ENCODE measurements at places on chromosomes 3 and 15. TPM values are rescaled to one million over a fixed set of nuclear protein-coding genes. Genes with fewer than 3 reads are reported as not detected.

DNA sequence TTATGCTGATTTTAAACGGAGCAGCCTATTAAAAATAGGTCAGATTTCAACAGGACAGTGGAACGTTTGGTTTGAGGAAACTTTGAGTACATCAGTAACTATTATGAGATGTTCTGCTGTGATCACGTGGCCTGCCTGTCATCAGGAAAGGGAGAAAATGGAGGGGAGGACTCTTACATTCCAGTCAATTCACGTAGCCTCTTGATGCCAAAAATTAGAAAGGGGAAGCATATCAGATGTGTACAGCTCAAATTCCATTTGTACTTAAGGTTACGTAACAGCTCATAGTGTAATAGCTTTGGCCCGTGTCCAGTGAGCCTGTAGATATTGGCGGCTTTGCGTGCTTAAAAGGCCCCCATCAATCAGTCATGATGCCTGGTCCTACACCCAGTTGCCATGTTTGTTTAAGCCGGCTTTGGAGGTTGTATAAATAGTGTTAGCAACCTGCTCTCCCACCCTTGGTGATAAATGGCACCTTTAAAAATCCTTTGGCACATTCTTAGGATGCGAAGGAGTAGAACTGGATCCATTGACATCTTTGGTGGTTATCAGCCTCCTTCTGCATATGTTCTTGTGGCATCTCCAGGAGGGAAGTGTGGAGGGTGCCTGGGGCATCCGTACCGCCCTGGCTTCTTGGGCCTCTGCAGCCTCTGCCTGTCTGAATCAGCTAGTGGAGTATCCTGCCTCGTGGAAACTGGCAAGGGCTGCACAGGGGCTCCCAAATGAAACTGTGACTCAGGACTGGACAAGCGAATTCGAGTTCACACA, 163.9 kb downstream of the THSD4 start:
- no peaks in the 10 kb centered on the region for H3K36me3 ChIP-seq
- H3K4me1 ChIP-seq, result no peaks in the 10 kb centered on the region
- H3K27ac ChIP-seq, result peak overlapping the region; percentile 49
- no peak overlapping the region for H3K4me3 ChIP-seq
- no peaks in the 10 kb centered on the region for H3K27me3 ChIP-seq

GRCh38 chr3:4756057-4756775, 223.0 kb upstream of the BHLHE40 start:
- no peak for DNase-seq
- peaks cover 18% of the 10 kb centered on the region for H3K4me1 ChIP-seq
- H3K4me3 ChIP-seq, result no peak overlapping the region

DNA sequence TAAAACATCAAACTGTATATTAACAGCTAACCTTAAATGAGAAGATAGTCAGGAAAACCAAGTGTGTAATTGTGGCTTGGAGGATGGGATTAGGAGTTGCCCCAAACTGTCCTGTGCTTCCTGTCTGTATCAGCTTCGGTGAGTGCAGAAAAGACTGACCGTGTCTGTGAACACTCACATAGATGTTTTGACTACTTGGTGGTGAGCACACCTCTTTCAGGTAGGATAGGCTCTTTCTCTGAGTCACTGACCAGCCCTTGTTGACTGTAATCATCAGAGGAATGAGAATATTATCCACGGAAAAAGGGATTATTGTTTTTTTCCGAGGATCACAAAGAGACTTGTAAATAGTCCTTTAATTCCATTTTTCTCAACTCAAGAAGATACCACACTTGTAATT, 51.5 kb downstream of the GMNC start:
- DNase-seq, result no peak
- no peak overlapping the region for H3K27ac ChIP-seq
- H3K27me3 ChIP-seq, result no peaks in the 10 kb centered on the region
- H3K4me3 ChIP-seq, result no peak overlapping the region

GRCh38 chr3:30538791-30539190, 67.6 kb upstream of the TGFBR2 start:
- no peaks in the 10 kb centered on the region for H3K27me3 ChIP-seq
- H3K4me3 ChIP-seq, result no peak overlapping the region
- no peaks in the 10 kb centered on the region for H3K36me3 ChIP-seq
- no peaks in the 10 kb centered on the region for H3K4me1 ChIP-seq
- H3K27ac ChIP-seq, result no peak overlapping the region

DNA sequence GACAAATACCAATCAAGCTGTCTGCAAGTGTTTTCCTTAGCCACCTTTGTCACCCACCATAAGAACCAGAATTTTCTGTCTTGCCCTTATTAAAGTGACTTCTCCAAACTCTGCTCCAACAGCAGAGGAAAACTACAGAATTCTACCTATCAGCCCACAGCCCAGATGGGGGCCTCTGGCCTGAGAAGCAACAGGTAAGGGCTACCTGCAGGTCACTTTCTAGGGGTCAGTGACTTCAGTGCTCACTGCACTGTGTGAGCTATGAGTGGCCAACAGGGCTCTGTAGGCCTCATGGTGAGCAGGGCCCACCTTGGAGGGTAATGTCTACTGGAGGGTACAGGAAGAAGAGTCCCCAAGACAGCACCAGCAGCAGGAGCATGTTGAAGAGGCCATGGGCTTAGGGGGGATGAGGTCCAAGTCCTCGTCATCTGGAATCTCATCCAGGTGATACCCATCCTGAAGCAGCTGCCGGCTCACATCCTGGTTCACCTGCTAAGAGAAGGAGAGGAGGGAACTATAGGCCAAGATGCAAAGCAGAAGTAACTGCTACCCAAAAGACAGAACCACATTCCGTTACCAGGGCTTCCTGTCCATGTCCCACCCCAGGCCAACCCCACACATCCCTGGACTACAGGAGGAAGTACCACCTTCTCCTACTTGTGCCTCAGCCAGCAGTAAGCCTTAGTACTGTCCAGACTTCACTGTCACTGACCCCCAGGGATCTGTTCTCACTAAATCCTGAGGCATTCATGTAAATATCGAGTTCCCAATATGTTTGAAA, 4.2 kb downstream of the FAM219B start:
- no peak overlapping the region for H3K4me3 ChIP-seq
- H3K27me3 ChIP-seq, result no peaks in the 10 kb centered on the region
- H3K36me3 ChIP-seq, result peaks cover 26% of the 10 kb centered on the region
- H3K4me1 ChIP-seq, result peaks cover 49% of the 10 kb centered on the region
- no peak overlapping the region for H3K27ac ChIP-seq

DNA sequence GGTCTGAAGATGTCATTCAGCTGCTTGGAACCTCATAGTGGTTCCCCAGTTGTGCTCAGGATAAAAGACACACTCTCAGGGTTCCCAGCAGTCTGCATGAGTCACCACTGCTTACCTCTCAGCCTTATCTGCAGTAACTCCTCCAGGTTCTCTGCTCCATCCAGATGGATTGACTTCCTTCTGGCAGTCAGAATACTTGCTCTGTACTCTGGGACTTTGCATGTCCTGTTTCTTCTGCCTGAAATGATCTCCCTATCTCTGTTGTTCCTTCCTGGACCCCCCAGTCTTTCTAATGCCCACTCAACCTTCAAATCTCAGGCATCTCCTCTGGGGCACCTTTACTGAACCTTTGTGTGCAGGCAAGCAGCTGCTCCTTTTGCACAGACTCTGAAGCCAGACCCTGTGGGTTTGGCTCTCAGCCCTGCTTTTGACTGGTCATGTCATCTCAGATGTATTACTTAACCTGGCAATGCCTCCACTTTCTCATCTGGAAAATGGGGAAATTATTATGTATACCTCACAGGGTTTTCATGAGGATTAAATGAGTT, 38.4 kb downstream of the ITPR1 start:
- no peaks in the 10 kb centered on the region for H3K36me3 ChIP-seq
- H3K27ac ChIP-seq, result no peak overlapping the region
- H3K4me3 ChIP-seq, result no peak overlapping the region
- DNase-seq, result no peak

DNA sequence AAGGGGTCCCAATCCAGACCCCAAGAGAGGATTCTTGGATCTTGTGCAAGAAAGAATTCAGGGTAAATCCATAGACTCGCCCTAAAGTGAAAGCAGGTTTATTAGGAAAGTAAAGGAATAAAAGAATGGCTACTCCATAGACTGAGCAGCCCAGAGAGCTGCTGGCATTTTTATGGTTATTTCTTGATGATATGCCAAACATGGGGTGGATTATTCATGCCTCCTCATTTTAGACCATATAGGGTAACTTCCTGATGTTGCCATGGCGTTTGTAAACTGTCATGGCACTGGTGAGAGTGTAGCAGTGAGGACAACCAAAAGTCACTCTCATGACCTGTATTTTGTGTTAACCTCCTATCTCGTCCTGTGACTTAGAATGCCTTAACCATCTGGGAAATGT, 142.2 kb downstream of the DOCK3 start:
- H3K36me3 ChIP-seq, result no peaks in the 10 kb centered on the region
- H3K27ac ChIP-seq, result no peak overlapping the region
- no peaks in the 10 kb centered on the region for H3K4me1 ChIP-seq
- DNase-seq, result no peak
- H3K27me3 ChIP-seq, result no peaks in the 10 kb centered on the region

GRCh38 chr3:177777699-177778098, 580.4 kb upstream of the TBL1XR1 start:
- H3K4me1 ChIP-seq, result peaks cover 57% of the 10 kb centered on the region
- H3K36me3 ChIP-seq, result no peaks in the 10 kb centered on the region
- H3K4me3 ChIP-seq, result no peak overlapping the region
- peak; percentile 73 for DNase-seq
- H3K27ac ChIP-seq, result no peak overlapping the region

- H3K27ac ChIP-seq, result no peak overlapping the region
- H3K4me1 ChIP-seq, result peaks cover 12% of the 10 kb centered on the region
- no peak overlapping the region for H3K4me3 ChIP-seq
- no peaks in the 10 kb centered on the region for H3K36me3 ChIP-seq
These were observed 28.6 kb downstream of the IL5RA start for GRCh38 chr3:3081381-3082233.

DNA sequence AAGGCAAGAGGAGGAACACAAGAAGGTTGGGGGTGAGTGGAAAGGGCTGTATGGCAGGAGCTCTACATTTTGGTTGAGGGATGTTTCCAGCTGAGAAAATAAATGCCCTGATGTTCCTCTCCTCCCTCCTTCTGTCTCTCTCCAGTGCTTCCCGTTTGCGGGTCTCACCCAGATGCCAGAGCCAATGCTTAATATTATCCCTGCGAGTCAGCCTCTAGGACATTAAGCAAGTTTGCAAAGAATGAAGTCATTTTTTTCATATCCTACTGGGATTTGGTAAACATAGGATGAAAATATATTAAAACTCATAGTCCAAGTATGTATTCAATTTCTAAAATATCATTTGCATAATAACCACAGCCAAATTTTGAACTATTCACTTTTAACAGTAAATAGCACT, 295.9 kb downstream of the CADM2 start:
- H3K36me3 ChIP-seq, result no peaks in the 10 kb centered on the region
- no peaks in the 10 kb centered on the region for H3K27me3 ChIP-seq
- H3K4me1 ChIP-seq, result no peaks in the 10 kb centered on the region
- H3K4me3 ChIP-seq, result no peak overlapping the region

DNA sequence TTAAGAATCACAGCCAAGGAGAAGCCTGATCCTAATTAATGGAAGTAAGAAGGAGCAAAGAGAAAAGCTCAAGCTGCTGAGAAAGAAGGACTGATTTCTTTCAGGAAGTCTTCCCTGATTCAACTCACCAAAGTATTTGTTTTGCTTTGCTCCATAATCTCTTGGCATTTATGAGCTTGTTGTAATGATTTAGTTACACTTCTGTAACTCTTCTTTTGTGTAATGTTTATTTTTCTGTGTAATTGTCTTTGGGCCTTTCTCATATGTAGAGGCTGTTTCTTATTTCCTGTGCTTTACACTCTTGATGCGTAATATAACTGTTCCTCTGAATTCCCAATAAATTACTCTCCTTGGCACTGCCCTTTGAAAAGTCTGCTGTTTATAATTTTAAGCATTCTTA, 80.0 kb downstream of the COL6A5 start:
- H3K4me3 ChIP-seq, result no peak overlapping the region
- H3K27me3 ChIP-seq, result no peaks in the 10 kb centered on the region
- no peak overlapping the region for H3K27ac ChIP-seq
- no peaks in the 10 kb centered on the region for H3K36me3 ChIP-seq
- no peaks in the 10 kb centered on the region for H3K4me1 ChIP-seq
- no peak for DNase-seq

- peaks cover 10% of the 10 kb centered on the region for H3K36me3 ChIP-seq
- no peak overlapping the region for H3K27ac ChIP-seq
- no peaks in the 10 kb centered on the region for H3K4me1 ChIP-seq
- no peaks in the 10 kb centered on the region for H3K27me3 ChIP-seq
- H3K4me3 ChIP-seq, result no peak overlapping the region
These were observed 37.6 kb upstream of the ADCY5 start for GRCh38 chr3:123486460-123486859.

DNA sequence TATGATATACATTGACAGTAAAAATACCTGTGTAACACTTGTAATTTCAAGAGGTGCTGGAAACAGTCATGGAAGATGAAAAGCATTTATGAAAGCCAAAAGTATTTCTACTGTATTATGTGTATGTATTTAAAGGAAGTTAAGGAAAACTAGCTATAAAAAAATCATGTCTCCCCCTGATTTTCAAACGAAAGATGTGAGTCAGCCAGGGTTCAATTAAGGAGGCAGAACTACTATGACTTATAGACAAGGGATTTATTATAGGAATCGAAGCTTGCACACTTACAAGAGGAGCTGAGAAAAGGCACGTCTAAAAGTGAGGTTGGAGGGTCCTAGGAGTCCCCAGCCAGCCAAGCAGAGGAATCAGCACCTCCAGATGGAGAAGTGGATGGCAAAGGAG, 119.4 kb downstream of the SUCLG2 start:
- no peak overlapping the region for H3K27ac ChIP-seq
- no peaks in the 10 kb centered on the region for H3K36me3 ChIP-seq
- no peak overlapping the region for H3K4me3 ChIP-seq
- DNase-seq, result no peak
- H3K4me1 ChIP-seq, result peaks cover 6% of the 10 kb centered on the region
- H3K27me3 ChIP-seq, result no peaks in the 10 kb centered on the region

LHFPL4 gene
- total RNA-seq, result not detected

SLCO2A1 gene
- 118 TPM for total RNA-seq

CA12 gene
- total RNA-seq, result 0.34 TPM
